ENCODE measurements at places on chromosomes 1 and 21. TPM values are rescaled to one million over a fixed set of nuclear protein-coding genes. Genes with fewer than 3 reads are reported as not detected.

Gene KLHDC8A
- not detected for total RNA-seq

Gene SPOCD1
- not detected for total RNA-seq

Gene RNF186
- total RNA-seq, result not detected

Gene ANKRD34A
- 5.2 TPM for total RNA-seq

Gene TLCD4
- not detected for total RNA-seq

Gene RNU1-4
- total RNA-seq, result 1,962 TPM

Gene TSPEAR
- not detected for total RNA-seq

Gene FNDC10
- 14.3 TPM for total RNA-seq

Gene SLC44A5
- not detected for total RNA-seq

Gene DPT
- not detected for total RNA-seq

Data from activated CD4-positive, alpha-beta T cell treated with anti-CD3 and anti-CD28 coated beads, Interleukin-2, amount 10 ng/mL, durations not matched to agents 24 days and 14 days (primary cell).